Fibroblast of the aortic adventitia (primary cell): ENCODE measurements at places on chromosomes 13 and 19.

DNA sequence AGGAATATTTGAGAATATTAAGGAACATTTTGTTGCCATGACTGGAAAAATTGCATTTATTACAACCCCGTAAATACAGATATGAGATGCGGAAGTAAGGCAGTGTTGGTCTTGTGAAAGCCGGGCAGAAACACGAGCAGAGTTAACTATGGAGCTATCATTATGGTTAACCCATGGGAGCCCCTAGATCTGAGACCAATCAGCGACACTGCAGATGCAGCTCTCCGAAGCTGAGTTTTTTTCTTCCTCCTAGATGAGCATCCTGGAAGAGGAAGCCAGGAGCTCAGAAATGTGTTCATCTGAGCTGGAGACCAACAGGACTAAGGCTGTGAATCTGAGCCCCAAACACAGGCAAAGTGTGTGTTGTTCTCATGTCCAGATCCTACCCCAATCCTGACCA, 123.0 kb upstream of the KL start:
- DNase-seq, result no peak

DNA sequence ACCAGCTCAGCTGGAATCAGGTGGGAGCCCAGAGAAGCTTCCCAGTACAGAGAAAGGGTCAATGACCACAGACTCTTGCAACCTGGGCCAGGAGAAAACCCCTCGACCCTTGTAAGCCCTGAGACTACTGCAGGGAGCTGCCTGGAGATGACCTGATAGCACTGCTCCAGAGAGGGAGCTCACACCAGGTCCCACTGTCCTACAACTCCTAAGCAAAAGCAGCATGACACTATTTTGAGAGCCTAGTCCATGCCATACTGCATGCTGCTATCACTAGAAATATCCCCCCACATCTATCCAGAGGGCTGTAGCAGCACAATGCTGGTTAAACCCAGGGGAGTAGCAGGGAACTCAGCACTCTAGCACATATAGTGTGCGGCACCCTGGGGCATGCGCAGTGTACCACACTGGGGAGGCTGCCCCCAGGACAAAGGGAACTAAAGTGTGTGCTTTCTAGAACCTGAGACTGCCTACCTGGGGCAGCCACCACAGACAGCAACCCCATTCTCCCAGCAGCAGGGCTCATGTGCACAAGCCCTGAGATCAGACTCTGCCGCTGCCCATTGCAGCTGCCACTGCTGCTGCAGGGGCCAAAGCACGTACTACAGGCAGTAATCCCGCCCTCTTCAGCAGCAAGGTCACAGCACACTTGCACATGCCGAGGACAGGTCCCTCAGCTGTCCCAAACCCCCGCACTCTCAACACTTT, 27.1 kb upstream of the N4BP2L1 start:
- DNase-seq, result no peak

DNA sequence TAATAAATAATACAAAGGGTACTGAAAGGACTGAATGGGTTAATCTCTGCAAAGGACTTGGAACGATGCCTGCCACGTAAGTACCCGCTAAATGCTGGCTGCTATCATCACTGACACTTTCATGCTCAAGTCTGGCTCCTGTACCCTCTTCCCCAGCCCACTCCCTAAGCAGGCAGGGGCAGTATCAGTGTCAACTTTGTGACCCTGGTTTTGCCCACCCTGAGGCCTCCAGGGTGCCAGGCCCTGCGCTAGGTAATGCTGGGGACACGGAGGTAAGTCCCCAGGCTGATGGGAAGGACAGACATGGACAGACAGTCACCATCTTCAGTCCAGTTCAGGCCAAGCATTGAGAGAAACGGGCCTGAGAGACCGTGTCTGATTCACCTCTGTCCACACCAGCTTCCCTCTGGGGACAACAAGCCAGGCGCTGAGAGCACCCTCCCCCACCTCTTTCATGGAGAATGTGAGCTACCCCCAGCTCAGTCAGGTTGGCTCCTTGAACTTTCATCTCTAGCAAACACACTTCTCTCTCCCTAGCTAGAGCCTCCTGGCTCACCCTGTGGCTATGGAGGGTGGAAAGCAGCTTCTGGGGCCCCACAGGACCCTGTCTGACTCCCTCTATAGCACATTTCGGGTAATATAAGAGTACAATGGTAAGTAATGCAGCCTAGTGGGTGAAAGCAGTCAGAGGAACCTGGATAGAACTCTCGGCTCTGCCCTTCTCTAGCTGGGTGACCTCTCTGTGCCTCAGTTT, 800 bp downstream of the ETFB start:
- peak; percentile 55 for DNase-seq

GRCh38 chr13:74554569-74555275, 420.5 kb upstream of the KLF12 start:
- DNase-seq, result no peak

DNA sequence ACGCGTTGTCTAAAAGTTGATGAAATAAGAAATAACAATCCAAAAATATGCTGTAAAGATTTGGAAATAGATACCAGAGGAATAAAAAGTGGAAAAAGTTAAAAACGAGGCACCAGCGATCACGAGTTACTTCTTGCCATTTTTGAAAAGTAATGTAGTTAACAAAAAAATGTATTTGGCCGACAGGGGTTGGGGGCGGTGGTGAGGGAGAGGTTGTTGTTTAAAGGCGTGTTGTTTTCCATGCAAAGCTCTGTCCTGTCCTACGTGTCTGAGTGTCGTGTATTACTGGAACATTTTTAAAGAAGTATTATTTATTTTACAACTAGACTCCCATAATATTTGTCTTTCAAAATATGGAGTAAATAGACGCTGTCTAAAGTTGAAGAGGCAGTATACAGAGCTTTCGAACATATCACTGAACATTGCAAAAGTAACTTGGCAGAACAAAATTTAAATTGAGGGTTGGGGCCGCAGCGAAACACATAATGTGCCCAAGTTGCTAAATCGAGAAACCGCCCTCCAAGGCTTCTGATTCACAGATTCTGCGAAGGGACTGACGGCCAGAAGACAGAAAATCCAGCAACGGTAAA, 823 bp downstream of the FBXO17 start:
- DNase-seq, result peak; percentile 35

GRCh38 chr13:20192158-20192835, 441 bp downstream of the GJB2 start:
- peak; percentile 10 for DNase-seq

GRCh38 chr19:7799640-7800355, 30.2 kb upstream of the EVI5L start:
- peak; percentile 82 for DNase-seq

- DNase-seq, result peak; percentile 93
Measured at GRCh38 chr13:113836768-113837559, 26.9 kb downstream of the GAS6 start.
